ENCODE measurements at places on chromosomes 6 and 20.

- no peak for DNase-seq
Observed at GRCh38 chr6:36927691-36928546, 26.6 kb upstream of the PI16 start.

- no peak for DNase-seq
Observed at GRCh38 chr6:11322252-11322885, 89.9 kb upstream of the NEDD9 start.

GRCh38 chr6:109791301-109791700, 100.2 kb downstream of the FIG4 start:
- no peak for DNase-seq

GRCh38 chr20:1263853-1264252, 2.2 kb upstream of the SNPH start:
- no peak for DNase-seq

GRCh38 chr20:23223908-23224580, 126.5 kb upstream of the NXT1 start:
- DNase-seq, result no peak

DNA sequence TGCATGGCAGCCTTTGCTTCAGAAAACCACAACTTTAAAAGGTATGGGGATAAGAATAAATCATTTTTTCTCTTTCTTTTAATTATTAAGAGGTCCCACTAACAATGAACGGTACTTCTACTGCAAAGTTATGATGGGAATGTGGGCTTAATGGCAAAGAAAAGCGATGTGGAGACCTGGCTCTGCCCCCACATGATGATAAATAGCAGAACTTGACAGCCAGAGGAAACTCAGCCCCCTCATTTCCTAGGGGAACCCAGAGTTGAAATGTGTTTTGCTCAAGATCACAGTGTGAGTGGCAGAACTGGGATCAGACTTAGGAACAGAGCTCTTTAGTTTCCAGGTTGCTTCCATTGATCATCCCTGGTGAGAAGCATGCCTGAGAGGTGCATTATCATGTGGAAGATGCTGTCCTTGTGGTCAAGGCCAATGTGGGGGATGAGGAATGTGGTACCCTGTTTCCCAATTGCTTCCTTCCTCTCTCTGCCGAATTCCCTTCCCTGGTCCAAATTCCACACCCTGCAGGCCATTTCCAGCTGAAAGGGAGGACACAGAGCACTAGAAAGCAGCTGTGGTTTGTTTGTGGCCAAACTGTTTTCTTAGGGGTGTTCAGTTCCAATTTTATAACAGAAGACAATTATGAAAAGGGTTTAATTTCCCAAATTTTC, 66.0 kb downstream of the BACH2 start:
- DNase-seq, result peak; percentile 45

DNA sequence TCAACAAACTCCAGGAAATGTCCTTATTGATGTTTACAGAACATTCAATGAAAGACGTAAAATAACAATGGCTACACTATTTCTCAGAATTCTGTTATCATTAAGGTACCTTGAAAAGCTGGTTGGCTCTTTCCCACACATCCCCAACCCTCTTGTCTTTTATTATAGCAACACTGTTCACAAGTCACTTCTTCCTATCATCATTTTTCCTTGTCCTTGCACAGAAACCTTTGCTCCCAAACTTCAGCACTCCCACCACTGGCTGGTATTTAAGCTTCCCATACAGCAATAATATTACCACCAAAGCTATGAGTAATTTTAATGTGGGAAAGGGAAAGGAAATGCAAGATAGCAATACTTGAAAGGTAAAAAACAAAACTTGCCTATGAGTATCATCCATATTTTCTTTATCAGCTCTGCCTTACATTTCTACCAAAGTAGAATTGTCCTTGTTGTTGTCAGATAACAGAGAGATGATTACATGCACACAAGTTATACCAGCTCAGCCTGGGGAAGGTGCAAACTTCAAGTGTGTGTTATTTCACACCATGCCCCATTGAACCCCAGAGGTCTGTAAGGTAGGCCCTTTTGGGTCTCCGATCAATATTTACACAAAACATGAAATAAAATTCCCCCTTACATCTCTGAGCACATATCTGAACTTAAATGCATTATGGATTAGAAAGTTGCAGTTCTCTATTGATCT, 32.2 kb downstream of the ARHGAP18 start:
- DNase-seq, result no peak

GRCh38 chr20:63417738-63418120, 54.7 kb downstream of the KCNQ2 start:
- no peak for DNase-seq
